GOT3 (cell line): ENCODE measurements at places on chromosomes 12 and 14.

GRCh38 chr12:10102322-10102721 is 3.5 kb upstream of the CLEC1A start:
- no peak for DNase-seq

GRCh38 chr14:57928732-57929131 is 62.8 kb upstream of the SLC35F4 start:
- DNase-seq, result no peak

- DNase-seq, result no peak
Measured at GRCh38 chr12:68482660-68483059, 128.0 kb upstream of the RAP1B start.

- DNase-seq, result no peak
Measured at GRCh38 chr14:95077345-95077744, 80.0 kb downstream of the DICER1 start.

DNA sequence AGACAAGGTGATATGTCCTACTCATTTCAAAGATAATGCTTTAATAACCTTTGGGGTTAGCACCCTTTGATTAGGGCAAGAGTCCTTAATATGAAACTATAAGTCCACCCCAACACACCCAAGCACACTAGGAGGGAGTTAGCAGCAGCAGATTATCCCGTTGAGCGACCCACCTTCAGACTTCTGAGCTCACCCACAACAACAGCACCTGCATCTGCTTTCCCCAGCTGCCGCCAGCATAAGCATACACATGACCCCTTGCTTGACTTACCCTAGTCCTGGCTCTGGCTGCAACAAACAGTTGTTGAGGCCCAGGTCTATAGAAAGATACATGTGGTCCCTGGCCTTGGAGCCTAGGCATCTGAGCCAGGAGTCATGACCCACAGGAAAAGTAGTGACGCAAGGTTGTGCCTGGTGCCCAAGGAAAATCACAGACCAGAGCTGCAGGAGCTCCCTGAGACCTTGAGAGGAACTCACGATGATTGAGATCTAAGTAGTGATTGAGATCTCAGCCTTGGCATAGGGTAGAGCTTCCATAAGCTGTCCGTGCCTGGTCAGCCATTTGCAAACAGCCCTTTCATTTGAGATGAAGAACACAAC is 19.0 kb downstream of the ZDHHC22 start:
- DNase-seq, result no peak

DNA sequence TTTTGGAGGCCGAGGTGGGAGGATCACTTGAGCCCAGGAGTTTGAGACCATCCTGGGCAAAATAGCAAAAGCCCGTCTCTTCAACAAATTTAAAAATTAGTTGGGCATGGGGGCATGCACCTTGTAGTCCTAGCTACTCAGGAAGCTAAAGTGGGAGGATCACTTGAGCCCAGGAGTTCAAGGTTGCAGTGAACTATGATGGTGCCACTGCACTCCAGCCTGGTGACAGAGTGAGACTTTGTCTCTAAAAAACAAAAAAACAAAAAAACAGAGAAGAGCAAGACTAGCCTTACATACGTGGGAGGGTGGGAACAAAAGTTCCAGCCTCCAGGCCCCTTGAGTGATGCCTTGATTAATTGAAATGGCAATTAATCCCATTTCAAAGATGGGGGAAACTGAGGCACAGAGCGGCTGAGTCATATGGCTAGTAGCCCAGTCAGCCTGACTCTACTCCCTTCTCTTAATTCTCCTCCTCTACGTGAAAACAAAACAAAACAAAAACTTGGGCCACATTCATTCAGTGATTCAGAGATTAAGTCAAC is 3.3 kb upstream of the FAM222A start:
- DNase-seq, result no peak

GRCh38 chr12:24500421-24500820 is 448.5 kb downstream of the BCAT1 start:
- no peak for DNase-seq

DNA sequence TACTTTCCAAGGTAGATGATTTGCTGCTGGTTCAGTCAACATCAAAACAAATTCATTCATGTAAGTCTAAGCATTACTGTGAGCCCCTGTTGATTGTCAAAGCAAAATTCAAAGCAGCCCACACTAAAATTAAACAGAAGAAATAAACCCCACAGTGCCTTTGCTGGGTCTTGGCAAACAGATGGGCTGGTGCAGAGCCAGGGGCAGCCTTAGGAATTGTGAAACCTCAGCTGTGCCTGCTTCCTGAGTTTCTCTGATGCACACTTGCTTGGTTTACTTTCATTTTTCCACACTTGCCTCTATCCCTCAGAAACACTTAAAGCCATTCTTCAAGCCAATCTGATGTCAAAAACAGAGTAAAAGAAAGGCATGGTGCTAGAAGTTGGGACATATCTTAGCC is 6.6 kb upstream of the PLEKHG7 start:
- DNase-seq, result no peak

DNA sequence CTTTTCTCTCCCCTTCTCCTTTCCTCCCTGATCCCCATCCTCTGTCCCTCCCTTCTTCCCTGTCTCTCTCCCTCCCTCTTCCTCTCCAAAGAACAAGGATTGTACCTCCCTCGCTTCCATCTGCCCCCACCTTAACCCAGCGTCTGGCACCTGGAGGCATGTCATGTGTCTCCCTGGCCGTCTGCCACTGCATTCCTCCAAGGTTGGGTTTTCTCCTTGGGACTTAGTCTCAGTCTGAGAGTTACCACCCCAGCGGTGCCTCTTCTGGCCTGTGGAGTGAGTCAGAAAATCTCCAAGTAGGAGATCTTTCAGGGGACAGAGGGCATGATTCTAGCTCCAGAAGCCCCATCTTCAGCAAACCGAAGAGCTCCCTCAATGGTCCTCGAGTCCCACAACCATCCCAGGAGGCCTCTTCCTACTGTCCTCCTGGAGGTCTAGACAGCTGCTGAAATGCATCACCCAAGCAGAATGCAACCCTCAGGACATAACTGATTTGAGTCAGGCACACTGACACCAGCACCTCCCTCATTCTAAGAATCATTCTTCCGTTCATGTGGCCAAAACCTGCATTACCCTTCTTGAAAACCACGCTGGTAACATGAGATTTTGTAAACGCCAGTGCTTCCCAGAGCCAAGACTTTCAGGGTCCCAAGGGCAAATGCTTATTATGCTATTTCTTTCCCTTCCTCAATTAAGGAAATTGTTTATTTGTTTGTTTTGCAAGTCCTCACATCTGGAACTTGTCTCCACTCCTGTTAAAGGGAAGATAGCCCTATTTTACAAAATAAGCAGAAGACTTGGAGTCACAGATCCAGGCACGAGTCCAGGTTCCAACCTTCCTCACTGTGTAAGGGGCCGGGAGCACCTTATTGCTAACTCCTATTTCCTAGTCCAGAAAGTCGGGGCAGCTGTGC is 463.2 kb downstream of the BCL11B start:
- DNase-seq, result no peak

DNA sequence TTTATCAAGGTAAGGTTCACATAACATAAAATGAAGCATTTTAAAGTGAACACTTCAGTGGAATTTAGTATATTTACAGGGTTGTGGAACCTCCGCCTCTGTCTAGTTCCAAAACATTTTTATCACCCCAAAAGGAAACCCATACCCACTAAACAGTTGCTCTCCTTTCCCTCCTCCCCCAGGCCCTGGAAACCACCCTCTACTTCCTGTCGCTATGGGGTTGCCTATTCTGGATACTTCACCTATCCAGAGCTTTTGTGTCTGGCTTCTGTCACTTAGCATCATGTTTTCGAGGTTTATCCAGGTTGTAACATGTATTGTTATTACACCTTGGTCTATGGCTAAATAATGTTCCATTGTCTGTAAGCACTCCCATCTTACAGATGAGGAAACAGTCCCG is 27.7 kb upstream of the ZFP36L1 start:
- DNase-seq, result no peak

- DNase-seq, result no peak
Measured at GRCh38 chr12:75660107-75660530, 148.7 kb upstream of the KRR1 start.

- no peak for DNase-seq
Measured at GRCh38 chr12:3315201-3315661, 175.8 kb upstream of the PRMT8 start.

DNA sequence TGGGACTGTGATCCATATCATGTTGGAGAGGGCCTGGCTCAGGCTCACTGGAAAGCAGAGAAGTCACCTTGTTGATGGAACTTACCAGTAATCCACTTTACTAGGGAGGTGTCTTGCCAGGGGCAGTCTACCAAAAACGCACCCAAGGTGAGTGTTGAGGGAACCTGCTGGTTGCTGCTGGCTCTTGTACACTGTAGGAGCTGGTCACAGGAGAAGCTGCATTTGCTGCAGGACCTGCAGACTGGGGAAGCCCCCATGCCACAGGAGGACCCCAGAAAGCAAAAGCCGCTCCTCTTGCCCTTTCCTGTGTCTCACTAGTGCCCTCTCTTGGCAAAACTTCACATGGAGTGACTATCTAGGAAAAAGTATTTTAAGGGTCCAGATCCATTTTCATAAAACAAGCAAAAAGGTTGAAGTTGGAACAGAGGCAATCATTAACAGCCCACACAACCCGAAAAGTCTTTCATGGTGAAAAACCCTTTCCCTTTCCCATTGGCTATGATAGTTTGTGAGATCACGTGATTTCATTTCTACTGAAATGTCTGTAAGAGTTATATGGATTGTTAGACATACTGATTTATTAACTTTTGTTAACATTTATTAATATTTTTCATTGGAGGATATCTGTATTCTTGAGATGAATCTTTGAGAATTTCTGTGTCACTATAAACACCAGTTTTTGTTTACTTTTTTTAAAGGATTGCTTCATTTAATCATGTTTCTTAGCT is 59.2 kb downstream of the RASSF8 start:
- DNase-seq, result no peak

- DNase-seq, result no peak
Measured at GRCh38 chr12:103688376-103689063, 101.4 kb downstream of the STAB2 start.

- no peak for DNase-seq
Measured at GRCh38 chr12:5689773-5690172, 255.3 kb downstream of the ANO2 start.

- DNase-seq, result no peak
Measured at GRCh38 chr12:29921307-29921706, 137.6 kb upstream of the TMTC1 start.

DNA sequence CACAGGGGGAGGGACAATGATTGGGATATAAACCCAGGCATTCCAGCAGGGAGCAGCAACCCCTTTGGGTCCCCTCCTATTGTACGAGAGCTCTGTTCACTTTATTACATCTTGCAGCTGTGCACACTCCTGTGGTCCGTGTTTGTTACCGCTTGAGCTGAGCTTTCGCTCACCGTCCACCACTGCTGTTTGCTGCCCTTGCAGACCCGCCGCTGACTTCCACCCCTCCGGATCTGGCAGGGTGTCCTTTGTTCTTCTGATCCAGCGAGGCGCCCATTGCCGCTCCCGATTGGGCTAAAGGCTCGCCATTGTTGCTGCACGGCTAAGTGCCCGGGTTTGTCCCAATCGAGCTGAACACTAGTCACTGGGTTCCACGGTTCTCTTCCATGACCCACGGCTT is 64.1 kb downstream of the E2F7 start:
- no peak for DNase-seq

- DNase-seq, result no peak
Measured at GRCh38 chr12:62436164-62436503, 30.5 kb upstream of the MON2 start.

DNA sequence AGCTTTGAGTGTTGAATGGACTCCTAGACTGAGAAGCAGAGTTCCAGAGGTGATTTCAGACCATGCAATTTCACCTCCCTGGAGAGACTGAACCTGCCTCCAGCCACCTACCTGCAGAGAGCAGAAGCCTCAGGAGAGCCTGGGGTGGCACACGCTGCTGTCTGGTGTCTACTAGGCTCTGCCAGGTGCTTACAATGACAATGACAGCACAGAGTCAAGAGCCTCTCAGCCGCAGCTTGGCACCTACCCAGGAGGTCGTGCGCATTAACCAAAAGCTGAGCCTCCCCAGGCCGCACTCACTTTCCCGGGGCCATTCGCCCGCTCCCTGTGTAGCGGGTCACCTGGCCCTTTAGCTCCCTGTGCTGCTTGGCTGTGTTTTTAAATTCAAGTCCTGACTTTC is 63.2 kb downstream of the TESC start:
- no peak for DNase-seq

DNA sequence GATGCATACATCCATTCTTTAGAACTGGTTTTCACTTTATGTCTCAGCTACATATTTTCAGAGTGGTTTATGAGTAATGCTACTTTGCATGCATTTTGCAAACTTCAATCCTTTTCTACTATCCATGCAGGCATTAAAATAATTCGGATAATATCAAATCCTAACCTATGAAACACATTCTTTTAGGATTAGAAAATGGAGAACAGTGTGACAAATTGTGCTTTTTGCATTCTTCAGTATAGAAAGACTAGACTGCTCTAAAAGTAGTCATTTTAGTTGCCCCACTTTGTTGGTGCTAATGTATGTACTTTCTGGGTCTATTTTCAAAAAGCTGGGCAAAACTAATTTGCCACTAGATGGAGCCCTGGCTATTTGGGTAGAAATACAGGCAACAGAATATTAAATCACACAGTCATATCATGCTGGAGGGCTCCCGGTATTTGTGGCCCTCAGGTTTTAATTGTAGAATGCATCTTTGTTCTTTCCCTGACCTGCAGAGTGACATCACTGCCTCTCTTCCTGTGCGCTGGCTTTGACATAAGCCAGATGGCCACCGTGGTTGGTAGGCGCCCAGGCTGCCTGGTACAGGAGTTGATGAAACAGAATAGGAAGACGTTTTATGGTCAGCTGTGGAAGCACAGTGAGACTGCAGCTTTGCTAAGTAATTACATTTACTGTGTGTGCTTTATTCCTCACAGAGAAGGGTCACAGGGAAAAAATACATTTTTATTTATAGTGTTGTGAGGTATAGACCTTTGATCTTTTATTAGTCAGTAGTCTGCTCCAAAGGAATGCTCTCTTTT is 28.1 kb downstream of the MSRB3 start:
- DNase-seq, result no peak

- no peak for DNase-seq
Measured at GRCh38 chr12:3250034-3250433, 172.9 kb downstream of the TSPAN9 start.

DNA sequence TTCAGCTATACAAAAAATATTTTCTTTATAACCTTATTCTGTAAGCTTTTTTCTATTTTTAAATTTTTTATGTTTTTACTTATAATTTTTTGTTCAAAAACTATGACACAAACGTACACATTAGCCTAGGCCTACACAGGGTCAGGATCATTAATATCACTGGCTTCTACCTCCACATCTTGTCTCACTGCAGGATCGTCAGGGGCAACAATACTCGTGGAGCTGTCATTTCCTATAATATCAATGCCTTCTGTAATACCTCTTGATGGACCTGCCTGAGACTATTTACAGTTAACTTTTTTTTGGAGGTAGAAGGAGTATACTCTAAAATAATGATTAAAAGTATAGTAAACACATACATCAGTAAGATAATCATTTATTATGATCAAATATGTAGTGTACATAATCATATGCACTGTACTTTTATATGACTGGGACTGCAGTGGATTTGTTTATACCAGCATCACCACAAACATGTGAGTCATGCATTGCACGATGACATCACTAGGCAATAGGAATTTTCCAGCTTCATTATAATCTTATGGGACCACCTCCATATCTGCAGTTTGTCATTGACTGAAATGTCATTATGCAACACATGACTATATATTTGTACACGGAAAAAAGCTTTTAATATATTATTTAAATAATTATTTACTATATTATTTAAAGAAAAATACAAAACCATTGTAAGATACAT is 18.5 kb upstream of the PMCH start:
- DNase-seq, result no peak

GRCh38 chr12:123815968-123816367 is 53.9 kb downstream of the DNAH10 start:
- no peak for DNase-seq
